ENCODE measurements at places on chromosomes 11 and 22. TPM values are rescaled to one million over a fixed set of nuclear protein-coding genes. Genes with fewer than 3 reads are reported as not detected.

DNA sequence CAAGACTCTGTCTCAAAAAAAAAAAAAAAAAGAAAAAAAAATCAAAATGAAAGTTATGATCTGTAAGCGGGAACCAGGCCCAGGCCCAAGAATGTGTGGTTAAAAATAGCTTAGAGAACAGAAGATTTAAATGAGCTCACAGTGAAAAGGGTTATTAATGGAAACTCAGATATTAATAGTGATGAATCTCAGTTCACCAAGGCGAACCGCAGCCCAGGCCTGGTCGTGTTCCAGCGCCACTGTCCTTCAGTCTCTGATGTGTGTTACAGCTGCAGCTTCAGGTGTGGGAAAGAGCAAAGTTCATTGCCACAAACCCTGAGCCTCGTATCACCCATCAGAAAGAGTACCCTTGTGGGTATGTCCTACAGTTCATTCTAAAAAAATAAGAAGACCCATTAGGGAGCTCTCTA is 107.1 kb downstream of the GAB2 start:
- no peak for DNase-seq

DNA sequence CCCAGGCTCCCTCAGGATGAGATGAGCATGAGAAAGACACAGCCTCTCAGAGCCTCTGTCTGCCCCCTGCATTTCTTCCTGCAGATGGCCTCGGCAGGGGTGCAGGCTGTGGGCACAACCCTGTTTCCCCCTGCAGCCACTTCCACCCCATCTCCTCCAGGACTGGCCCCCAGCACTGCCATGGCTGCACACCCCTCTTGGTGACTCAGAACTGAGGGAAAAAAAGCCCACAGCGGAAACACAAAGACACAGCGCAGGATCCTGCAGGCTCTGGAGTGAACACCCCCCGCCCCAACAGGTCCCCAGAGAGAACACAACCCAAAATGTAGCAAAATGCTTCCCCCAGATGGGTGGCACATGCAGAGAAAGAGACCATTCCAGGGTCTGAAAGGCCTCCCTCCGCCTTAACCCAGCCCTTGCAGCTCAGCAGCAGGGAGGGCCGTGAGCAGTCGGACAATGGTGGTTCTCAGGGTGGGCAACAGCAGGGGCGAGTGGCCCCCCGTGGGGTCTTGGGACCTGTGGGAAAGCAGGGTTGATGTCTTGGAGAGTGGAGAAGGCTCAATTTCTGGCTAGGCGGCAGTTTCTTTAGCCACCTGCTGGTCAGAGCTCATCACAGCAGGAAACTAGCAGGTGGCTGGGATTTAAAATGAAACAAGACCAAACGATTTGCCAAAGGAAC is 8.0 kb downstream of the TUBGCP6 start:
- DNase-seq = no peak

DNA sequence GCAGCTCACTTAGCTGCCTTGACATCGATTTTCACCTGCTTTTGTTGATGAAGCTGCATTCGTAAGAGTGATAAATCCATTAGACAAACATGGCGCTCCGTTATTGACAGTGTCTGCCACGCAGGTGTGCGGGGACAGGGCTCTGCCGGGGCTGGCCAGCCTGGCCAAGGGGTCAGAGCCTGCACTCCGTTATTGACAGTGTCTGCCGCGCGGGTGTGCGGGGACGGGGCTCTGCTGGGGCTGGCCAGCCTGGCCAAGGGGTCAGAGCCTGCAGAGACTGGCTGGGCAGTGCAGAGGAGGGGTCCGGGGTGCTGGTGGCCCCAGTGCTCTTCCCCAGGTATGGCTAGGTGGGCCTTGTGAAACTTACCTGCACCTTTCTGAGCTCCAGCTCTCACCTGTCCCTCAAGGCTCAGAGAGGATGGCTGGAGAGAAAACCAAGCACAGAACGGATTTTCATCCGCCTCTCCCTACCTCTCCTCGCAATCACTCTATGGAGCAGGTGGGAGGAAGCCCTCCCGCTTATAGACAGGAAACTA is 101.6 kb upstream of the B3GAT1 start:
- no peak for DNase-seq

GRCh38 chr22:45882881-45883810 is 93.8 kb downstream of the WNT7B start:
- DNase-seq = no peak

DNA sequence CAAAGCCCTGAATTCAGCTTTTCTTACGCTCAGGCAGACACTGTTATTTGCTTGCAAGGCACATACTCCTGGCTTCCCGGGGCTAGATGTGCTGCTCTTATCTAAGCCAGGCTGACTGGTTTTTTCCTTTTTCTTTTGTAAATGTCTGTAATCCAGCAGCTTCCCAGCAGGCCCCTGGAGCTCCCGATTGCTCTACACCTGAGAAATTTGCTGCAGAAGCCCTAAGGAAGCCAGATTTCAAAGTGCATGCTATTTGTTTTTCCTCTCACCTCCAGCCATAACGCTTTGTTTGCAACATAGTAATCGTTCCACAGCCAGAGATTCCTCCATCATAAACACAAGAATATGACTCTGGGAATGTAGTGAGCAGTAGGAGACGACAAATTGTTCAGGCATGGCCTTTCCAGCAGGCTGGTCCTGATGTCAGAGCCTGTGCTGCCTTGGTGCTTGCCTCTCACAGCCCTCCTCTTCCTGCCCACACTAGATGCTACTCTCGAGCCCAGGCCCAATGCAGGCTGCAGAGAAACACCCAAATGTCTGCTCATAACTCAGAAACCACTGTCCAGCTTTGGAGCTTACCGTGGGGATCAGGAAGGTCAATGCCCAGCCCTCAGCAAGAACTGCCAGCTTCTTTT is 54.7 kb upstream of the SLC6A5 start:
- no peak for DNase-seq

GRCh38 chr22:30460147-30460546 is 11.7 kb downstream of the SEC14L3 start:
- DNase-seq = no peak

DNA sequence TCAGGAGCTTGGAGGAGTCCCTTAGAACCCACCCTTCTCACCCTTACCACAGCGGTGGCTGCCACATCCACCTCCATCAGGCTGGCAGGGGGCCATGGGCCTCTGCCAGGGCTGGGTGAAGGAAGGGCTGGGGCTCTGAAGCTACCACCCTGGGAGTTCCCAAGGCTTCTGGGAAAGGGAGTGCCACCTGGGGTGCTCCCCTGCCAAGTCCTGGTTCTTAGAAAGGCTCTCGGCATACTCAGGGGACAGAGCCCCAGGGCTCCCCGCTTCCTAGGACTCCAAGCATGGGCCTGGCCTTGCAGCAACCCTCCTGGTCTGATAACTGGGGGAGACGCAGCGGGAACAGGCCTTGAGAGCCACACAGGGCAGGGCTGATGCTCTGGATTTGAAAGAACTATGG is 438 bp upstream of the PLA2G3 start:
- DNase-seq = no peak

SHANK2 gene
- total RNA-seq = 5.3 TPM

- DNase-seq = no peak
Observed at GRCh38 chr11:86116386-86116726, 47.5 kb upstream of the PICALM start.

GRCh38 chr11:76803023-76803422 is 19.9 kb downstream of the TSKU start:
- no peak for DNase-seq

DNA sequence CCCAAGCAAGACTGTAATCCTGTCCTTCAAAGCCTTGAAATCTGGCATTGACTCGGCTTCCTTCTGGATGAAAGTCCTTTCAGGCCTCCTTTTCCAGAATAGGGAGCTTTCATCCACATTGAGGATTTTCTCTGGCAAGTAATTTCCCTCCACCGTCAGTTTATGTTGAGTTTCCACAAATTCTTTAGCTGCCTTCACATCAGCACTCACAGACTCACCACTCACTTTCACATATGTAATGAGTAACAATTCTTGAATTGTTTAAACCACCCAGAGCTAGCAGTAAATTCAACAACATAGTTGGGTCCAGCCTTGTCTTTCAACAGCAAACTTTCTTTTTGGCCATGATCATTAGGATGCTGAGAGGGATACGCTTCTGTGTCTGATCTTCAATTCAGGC is 84.3 kb upstream of the PRDM11 start:
- no peak for DNase-seq

BLID gene
- total RNA-seq = not detected
